HFFc6 (cell line): ENCODE measurements at places on chromosomes 7 and 10. TPM values are rescaled to one million over a fixed set of nuclear protein-coding genes. Genes with fewer than 3 reads are reported as not detected.

PILRA gene
- total RNA-seq: not detected in 2 replicates

CALML5 gene
- not detected in 2 replicates for total RNA-seq

DNA sequence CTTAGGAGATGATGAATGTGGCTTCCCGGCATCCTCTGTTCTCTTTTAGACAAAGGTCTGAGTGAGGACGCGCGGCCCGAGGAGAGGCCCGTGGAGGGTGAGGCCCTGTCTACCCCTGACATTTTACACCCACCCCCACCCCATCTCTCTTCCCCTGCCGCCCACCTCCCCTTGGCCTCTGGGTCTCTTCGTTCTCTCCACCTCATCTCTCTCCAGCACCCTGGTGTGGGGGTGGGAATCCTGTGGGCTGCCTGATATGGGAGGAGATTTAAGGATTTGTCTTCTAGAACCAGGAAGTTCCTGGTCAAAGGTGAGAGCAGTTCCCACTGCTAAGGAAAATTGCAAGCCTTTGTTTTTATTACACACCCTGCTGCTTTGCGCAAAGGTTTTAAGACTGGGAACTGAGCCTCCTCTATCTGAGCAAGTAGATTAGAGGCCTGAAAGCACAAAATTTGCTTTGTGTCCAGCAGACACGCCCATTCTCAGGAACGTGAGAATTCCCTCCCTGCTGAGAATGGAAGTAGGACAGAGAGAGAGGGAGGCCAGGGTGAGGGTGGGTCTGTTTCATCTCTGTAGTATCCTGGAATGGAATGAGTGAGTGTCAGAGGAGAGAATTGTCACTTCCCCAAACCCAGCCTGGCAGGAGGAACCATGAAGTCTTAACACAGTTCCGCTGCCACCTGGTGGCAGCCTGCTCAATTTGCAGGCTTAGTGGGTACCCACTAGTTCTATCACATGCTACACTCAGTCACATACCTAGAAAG, 91.2 kb downstream of the GTF2IRD1 start:
- peaks cover 5% of the 10 kb centered on the region; the same call in 1 of the 2 replicates for H3K4me1 ChIP-seq
- no peak overlapping the region for H3K27ac ChIP-seq
- peaks cover 19% of the 10 kb centered on the region for H3K36me3 ChIP-seq
- no peak overlapping the region for H3K4me3 ChIP-seq

GRCh38 chr7:142568435-142569097, 180.7 kb upstream of the PRSS1 start:
- peak; percentile 91 for DNase-seq
- peaks cover 29% of the 10 kb centered on the region for H3K36me3 ChIP-seq
- H3K27ac ChIP-seq: peak overlapping the region; percentile 95
- peak overlapping the region; percentile 51 for H3K4me3 ChIP-seq

GRCh38 chr10:31064348-31064747, 32.7 kb upstream of the ZNF438 start:
- peak; percentile 50 for DNase-seq
- peaks cover 38% of the 10 kb centered on the region for H3K4me1 ChIP-seq
- no peaks in the 10 kb centered on the region for H3K27me3 ChIP-seq
- H3K36me3 ChIP-seq: no peaks in the 10 kb centered on the region

DNA sequence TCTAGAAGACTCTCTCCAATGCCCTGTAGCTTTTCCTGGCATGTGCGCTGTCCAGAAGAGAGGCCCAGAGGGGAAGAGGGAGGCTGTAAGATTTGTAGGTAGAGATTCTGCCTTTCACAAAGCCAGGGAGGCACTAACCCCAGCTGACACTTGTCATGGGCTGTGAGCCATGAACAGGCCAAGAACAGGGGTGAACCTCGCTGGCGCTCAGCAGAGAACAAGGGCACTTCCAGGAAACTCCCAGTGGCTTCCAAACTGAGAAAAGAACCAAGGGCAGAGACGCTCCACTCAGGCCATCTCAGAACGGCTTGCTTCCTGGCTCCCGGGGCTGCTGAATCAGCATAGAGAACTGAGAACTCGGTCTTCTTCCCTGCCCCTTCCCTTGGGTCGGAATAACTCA, 257.8 kb upstream of the ZNF32 start:
- H3K27ac ChIP-seq: no peak overlapping the region
- peaks cover 28% of the 10 kb centered on the region for H3K4me1 ChIP-seq
- peaks cover 2% of the 10 kb centered on the region; the same call in 1 of the 2 replicates for H3K27me3 ChIP-seq
- no peak overlapping the region for H3K4me3 ChIP-seq

GRCh38 chr7:137717811-137718271, 128.9 kb downstream of the DGKI start:
- no peaks in the 10 kb centered on the region for H3K36me3 ChIP-seq
- H3K4me3 ChIP-seq: no peak overlapping the region
- DNase-seq: no peak

DNA sequence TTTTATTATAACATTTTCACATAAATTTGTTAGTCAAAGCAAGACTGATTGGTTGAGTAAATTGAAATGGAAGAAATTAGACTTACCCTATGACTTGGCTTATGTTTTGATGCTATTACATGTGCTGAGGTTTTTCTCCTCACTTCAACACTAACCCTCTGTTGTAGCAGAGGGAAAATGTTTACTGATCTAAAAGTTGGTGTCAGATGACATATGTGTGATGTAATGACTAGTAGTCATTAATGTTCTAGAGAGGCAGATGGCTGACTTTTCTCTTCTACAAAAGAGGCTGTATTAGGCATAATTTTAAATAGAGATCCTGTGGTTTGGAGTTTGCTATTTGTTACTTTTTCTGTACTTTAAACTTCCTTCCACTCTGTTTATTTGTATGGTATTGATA, 266.0 kb downstream of the BBS9 start:
- no peak overlapping the region for H3K27ac ChIP-seq
- H3K36me3 ChIP-seq: peaks cover 7% of the 10 kb centered on the region
- H3K4me3 ChIP-seq: no peak overlapping the region
- H3K27me3 ChIP-seq: peaks cover 2% of the 10 kb centered on the region; the same call in 1 of the 2 replicates
- no peak for DNase-seq
